ENCODE measurements at places on chromosomes 6 and 20. TPM values are rescaled to one million over a fixed set of nuclear protein-coding genes. Genes with fewer than 3 reads are reported as not detected.
A peak's percentile ranks its signal among the peaks of the same experiment; 100 is the strongest.

- H3K36me3 ChIP-seq: peaks cover 20% of the 10 kb centered on the region
- H3K4me1 ChIP-seq: peaks cover 51% of the 10 kb centered on the region
- H3K27ac ChIP-seq: peak overlapping the region; percentile 3
- H3K4me3 ChIP-seq: no peak overlapping the region
- DNase-seq: no peak
- H3K27me3 ChIP-seq: no peaks in the 10 kb centered on the region
Measured at GRCh38 chr6:106783640-106784566, 154.5 kb downstream of the QRSL1 start.

- DNase-seq: no peak
- peaks cover 21% of the 10 kb centered on the region for H3K36me3 ChIP-seq
- H3K4me1 ChIP-seq: peaks cover 26% of the 10 kb centered on the region
- H3K4me3 ChIP-seq: no peak overlapping the region
- peak overlapping the region; percentile 70 for H3K27ac ChIP-seq
Measured at GRCh38 chr6:4848382-4849068, 72.3 kb downstream of the CDYL start.

DNA sequence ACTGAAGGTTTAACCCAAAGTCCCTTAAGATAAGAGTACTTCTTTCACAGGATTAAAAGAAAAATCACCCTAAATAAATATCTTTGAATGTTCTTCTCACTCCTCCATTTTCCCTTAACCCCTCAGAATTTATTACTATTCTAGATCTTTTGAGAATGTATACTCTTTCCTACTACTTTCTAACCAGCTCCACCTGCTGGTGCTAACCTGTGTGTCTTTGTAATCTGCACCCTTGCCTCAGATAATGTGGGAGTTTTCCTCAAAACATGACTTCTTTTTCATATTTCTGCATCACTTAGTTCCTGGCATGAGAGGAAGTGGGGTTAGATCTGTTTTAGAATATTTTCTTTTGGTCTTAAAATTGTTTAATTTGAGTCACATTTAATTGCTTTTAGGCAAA is 394.2 kb downstream of the BMP2 start:
- DNase-seq: no peak
- no peak overlapping the region for H3K27ac ChIP-seq
- H3K4me1 ChIP-seq: no peaks in the 10 kb centered on the region
- no peaks in the 10 kb centered on the region for H3K27me3 ChIP-seq
- no peak overlapping the region for H3K4me3 ChIP-seq

- H3K27ac ChIP-seq: no peak overlapping the region
- no peak overlapping the region for H3K4me3 ChIP-seq
- peaks cover 11% of the 10 kb centered on the region for H3K27me3 ChIP-seq
- peaks cover 5% of the 10 kb centered on the region for H3K4me1 ChIP-seq
- DNase-seq: no peak
Measured at GRCh38 chr20:61723529-61724257, 342.0 kb downstream of the TAF4 start.

- no peak overlapping the region for H3K4me3 ChIP-seq
- peaks cover 1% of the 10 kb centered on the region for H3K4me1 ChIP-seq
- no peaks in the 10 kb centered on the region for H3K36me3 ChIP-seq
- peaks cover 26% of the 10 kb centered on the region for H3K27me3 ChIP-seq
Measured at GRCh38 chr6:34057790-34058189, 88.1 kb downstream of the GRM4 start.

GRCh38 chr20:32570401-32571190 is 14.5 kb downstream of the NOL4L start:
- no peak overlapping the region for H3K27ac ChIP-seq
- no peak for DNase-seq
- no peak overlapping the region for H3K4me3 ChIP-seq

DNA sequence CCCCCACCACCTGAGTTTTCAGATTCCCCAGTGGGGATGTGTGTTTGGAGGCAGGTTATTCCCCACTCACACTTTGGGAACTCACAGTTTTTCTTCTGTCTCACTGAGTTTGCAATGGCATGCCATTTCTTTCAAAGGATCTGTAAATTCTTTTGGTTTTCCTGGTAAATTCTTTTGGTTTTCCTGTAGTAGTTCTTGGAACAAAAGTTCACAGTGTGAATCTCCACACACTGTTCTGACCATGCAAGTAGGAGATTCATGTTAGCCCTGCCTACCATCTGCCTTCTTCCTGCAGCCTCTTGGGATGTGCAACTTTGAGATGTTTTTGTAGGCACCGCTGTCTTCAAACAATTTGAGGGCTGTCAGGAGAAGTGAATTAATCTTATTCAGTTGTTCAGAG is 165.6 kb upstream of the OGFRL1 start:
- peaks cover 2% of the 10 kb centered on the region for H3K36me3 ChIP-seq
- DNase-seq: no peak
- H3K4me3 ChIP-seq: no peak overlapping the region
- H3K4me1 ChIP-seq: no peaks in the 10 kb centered on the region

DNA sequence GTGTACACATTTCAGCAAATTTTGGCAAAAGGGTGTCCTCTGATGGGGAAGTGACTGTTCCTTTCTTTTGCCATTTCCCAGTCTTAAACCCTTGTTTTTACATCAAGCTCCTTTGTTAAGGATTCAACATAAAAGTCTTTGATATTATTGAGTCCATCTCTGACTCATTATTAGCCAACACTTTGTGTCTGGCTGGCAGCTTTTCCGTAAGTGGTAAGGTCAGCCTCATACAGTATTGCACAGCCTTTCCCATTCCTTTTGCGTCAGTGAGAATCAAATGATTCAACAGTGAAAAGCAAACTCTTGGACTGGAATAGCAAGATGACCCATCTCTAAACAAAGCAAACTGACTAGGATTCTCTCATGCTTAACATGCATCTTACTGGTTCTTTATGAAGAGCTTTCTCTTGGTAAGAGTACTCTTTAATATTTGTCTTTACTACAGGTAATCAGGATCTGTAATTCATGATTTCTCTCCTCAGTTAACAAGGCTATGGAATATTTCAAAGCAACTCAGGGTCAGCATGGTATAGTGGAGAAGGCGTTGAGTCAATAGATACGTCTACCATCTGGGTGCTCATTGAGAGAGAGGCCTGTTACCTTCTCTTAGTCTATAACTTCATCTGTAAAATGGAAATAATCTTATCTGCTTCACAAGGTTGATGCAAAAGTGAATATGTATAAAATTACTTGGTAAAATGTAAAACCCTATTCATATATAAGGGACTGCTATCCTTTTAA is 183.6 kb downstream of the PRL start:
- H3K27me3 ChIP-seq: no peaks in the 10 kb centered on the region
- H3K4me1 ChIP-seq: peaks cover 14% of the 10 kb centered on the region
- H3K27ac ChIP-seq: no peak overlapping the region
- peaks cover 21% of the 10 kb centered on the region for H3K36me3 ChIP-seq
- no peak for DNase-seq
- H3K4me3 ChIP-seq: no peak overlapping the region

- no peaks in the 10 kb centered on the region for H3K36me3 ChIP-seq
- no peak overlapping the region for H3K27ac ChIP-seq
- DNase-seq: no peak
- peaks cover 9% of the 10 kb centered on the region for H3K4me1 ChIP-seq
- no peak overlapping the region for H3K4me3 ChIP-seq
Measured at GRCh38 chr20:50015993-50016770, 33.4 kb downstream of the SNAI1 start.

DNA sequence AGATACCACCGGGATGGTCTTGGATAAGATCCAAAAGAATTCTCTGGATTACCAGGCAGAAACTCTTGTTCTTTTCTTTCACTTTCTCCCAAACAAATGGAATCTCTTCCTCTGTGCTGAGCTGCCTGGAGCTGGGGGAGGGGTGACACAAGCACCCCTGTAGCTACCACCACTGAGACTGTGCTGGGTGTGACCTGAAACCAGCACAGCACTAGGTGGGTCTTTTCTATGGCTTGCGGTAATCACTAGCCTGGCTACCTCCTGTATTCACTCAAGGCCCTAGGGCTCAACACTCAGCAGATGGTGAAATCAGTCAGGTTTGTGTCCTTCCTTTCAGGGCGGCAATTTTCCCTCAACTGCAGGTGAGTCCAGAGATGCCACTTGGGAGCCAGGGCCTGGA is 122.4 kb upstream of the CENPW start:
- no peaks in the 10 kb centered on the region for H3K4me1 ChIP-seq
- H3K27me3 ChIP-seq: no peaks in the 10 kb centered on the region
- H3K36me3 ChIP-seq: peaks cover 1% of the 10 kb centered on the region

DNA sequence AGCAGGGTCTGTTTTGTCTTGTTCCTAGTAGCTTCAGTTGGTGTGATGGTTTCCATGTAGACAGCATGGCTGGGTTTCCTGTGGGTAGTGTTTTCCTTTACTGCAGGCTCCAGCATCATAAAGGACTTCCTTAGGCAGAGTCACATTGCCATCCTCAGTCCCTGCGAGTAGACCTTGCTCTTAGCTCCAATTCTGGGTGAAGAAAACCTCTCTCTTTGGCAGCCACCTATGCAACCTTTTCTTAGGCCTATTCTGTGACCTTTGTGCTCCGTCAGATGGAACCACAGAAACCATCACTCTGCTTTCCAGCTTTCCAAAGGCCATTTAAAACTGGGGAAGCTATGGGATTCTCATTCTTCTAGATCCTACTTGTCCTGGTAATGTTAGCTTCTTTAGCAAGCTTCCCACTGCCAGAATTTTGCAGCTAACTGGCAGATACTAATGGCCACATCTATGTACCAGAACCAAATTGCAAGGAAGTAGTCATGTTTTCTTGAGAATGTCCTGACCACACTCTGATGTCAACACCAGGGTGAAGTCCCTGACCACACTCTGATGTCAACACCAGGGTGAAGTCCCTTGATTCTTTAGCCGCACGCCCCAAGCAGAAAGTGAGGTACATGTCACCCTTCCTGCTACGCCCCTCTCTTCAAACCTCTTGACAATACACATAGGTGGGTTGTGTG is 646.6 kb upstream of the HS3ST5 start:
- H3K4me1 ChIP-seq: no peaks in the 10 kb centered on the region
- H3K4me3 ChIP-seq: no peak overlapping the region
- no peak for DNase-seq
- H3K27me3 ChIP-seq: no peaks in the 10 kb centered on the region
- no peak overlapping the region for H3K27ac ChIP-seq
- no peaks in the 10 kb centered on the region for H3K36me3 ChIP-seq

GRCh38 chr6:63759605-63760105 is 124.1 kb downstream of the PHF3 start:
- no peaks in the 10 kb centered on the region for H3K27me3 ChIP-seq
- H3K4me3 ChIP-seq: no peak overlapping the region
- no peak overlapping the region for H3K27ac ChIP-seq
- no peaks in the 10 kb centered on the region for H3K4me1 ChIP-seq
- DNase-seq: no peak

DNA sequence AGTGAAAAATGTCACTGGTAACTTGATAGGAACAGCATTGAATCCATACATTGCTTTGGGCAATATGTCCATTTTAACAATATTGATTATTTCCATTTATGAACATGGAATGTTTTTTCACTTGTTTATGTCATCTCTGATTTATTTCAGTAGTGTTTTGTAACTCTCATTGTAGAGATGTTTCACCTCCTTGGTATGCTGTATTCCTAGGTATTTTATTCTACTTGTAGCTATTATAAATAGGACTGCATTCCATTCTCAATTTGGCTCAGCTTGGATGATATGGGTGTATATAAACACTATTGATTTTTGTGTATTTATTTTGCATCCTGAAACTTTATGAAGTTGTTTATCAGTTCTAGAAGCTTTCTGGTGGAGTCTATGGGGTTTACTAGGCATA is 730.3 kb downstream of the DOK5 start:
- H3K4me1 ChIP-seq: no peaks in the 10 kb centered on the region
- no peak for DNase-seq
- H3K4me3 ChIP-seq: no peak overlapping the region
- H3K27me3 ChIP-seq: no peaks in the 10 kb centered on the region
- no peak overlapping the region for H3K27ac ChIP-seq
- no peaks in the 10 kb centered on the region for H3K36me3 ChIP-seq

DNA sequence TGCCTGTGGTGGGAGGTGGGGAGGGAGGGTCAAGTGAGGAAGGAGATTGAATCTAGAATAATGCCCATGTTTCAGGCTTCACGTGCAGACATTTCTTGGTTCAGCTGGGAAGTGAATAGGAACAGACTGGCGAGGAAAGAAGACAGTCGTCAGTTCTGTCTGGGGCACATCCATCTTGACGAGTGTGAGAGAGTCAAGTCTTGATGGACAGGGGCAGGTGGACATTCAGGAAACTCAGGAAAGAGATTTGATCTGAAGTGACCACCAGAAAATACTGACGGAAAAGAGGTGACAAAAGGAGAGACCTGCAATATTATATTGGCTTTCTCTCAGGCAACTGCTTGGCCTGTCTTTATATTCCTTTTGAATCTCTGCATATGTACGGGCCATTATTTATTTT is 68.6 kb downstream of the ESR1 start:
- H3K36me3 ChIP-seq: no peaks in the 10 kb centered on the region
- DNase-seq: no peak
- no peaks in the 10 kb centered on the region for H3K27me3 ChIP-seq
- H3K4me1 ChIP-seq: no peaks in the 10 kb centered on the region
- no peak overlapping the region for H3K27ac ChIP-seq

- H3K27me3 ChIP-seq: no peaks in the 10 kb centered on the region
- H3K4me3 ChIP-seq: no peak overlapping the region
- no peak for DNase-seq
- H3K4me1 ChIP-seq: peaks cover 2% of the 10 kb centered on the region
- H3K36me3 ChIP-seq: no peaks in the 10 kb centered on the region
- H3K27ac ChIP-seq: no peak overlapping the region
Measured at GRCh38 chr6:2182251-2182650, 63.2 kb downstream of the GMDS start.

NKX2-4 gene
- total RNA-seq: not detected

DEFB119 gene
- not detected for total RNA-seq

SLC22A16 gene
- total RNA-seq: not detected

BNIP5 gene
- total RNA-seq: 0.10 TPM

KIAA1755 gene
- 0.29 TPM for total RNA-seq

SRSF6 gene
- 381 TPM for total RNA-seq

NCOA6 gene
- 75.4 TPM for total RNA-seq

ZC2HC1B gene
- not detected for total RNA-seq

PLN gene
- total RNA-seq: 0.55 TPM

TNF gene
- not detected for total RNA-seq

TCF15 gene
- total RNA-seq: not detected

All from progenitor cell of endocrine pancreas (in vitro differentiated cells).